CD8-positive, alpha-beta memory T cell (primary cell): ENCODE measurements at places on chromosomes 7 and 10.

DNA sequence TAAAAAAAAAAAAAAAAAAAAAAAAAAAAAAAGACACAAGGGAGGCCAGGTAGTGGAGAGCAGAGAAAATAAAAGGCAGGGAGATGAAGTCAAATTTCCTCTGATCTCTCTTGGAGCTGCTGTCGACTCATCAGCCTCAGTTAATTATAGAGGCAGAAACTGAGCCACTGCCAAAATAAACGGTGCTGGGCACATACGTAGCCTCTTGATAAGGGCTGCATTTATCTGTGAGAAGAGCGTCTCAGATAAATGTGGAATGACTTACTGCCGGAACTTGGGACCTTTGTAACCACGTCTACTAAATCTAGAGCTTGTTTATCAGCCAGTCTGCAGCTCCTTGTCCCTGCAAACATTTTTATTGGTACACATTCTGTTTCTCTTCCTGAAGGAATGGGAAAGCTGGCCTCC lies 162.3 kb downstream of the BAMBI start:
- no peak for DNase-seq

DNA sequence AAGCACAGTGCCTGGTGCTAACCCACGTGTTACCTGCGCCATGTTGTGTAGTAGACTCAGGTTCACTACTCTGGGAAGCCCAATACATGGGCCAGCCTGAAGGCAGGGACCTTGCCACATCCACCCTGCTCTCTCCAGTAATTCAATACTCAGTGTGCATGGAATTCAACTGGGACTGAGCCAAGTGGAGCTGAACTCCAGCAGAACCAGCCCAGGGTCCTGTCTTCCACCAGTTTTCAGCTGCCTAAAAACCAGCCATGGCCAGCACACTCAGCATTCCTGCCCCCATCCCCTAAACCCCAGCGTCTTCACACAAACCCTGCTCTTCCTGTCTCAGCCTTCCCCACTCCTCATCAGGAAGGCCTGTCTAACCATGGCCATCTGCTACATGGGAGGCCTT lies 15.4 kb downstream of the FGF8 start:
- DNase-seq, result no peak

- DNase-seq, result peak; percentile 86
These were observed at the start of gene SDK1 for GRCh38 chr7:3300651-3301448. TSS of gene SDK1 (plus strand) at chr7:3301252. CDS start at chr7:3301587, 335 bp downstream.

DNA sequence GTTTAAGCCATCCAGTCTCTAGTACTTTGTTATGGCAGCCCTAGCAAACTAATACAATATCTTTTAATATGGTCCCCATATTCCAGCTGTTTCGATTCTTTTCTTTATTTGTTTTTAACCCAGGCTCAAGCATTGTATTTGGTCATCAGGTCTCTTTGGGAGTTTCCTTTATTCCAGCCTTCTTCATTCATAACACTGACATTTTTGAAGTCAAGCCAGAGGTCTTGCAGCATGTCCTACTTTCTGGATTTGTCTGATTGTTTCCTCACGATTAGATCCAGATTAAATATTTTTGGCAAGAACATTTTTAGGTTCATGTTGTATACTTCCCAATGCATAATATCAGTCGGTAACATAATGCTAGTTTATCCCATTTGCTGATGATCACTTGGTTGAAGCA lies 11.8 kb downstream of the SLC25A13 start:
- no peak for DNase-seq

- DNase-seq, result no peak
These were observed 904 bp downstream of the R3HCC1L start for GRCh38 chr10:98135222-98135899.

DNA sequence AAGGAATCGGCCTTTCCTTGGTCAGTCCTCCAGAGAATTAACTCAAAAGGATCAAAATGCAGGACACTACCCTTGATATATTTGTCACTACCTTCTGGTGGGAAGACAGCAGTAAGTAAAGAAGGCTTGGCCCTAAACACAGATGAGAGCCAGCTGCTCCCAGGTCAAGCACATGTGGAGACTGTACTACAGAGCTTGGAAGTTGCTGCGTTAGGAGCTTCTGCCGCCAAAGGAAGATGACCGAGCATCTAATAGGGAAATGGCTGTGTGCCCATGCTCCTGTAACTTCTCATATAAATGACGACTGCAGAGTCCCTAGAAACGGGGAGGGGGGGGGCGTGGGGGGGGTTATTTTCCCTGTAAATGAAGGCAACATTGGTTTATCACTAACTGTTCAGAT lies 59.0 kb downstream of the PODXL start:
- DNase-seq, result no peak

- no peak for DNase-seq
These were observed 44.1 kb upstream of the CDK6 start for GRCh38 chr7:92880212-92881090.

GRCh38 chr10:45408421-45409319 lies 34.7 kb downstream of the ALOX5 start:
- no peak for DNase-seq

- DNase-seq, result no peak
These were observed 29.5 kb downstream of the SMNDC1 start for GRCh38 chr10:110275128-110275729.

DNA sequence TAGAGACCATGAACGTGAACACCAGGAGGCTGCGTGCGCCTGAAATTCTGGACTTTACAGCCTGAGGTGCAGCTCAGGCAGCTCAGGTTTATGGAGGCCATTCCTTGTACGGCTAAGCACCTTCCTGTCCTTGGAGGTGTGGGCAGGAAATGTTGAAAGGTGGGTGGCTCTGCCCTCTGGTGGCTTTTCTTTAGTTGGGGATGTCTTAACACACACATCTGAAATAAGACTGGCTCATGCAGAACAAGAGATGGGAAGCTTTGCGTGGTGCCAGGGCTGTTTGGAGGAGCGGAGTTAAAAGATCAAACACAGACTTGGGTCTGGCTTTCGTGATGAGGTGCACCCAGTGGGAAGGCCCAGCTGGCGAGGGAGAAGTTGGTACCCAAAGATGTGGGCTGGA lies 64.1 kb downstream of the DOCK1 start:
- DNase-seq, result no peak

DNA sequence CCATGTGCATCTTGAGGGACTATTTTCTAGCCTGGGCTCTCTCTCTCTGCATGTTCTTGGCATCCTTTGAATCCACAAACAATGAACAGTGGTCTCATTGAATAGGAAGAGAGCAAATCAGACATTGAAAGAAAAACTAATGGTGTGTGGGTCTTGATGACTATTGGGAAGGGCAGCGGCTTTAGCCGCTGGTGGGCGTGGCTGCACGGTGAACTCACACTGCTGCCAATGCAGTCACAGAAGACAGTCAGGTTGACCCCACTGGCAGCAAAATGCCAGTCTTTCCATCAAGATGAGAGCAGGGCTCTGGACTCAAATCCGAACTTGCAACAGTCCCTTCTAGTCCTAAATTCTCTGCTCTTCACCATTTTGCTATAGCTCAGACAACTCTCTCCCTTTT lies 91.0 kb downstream of the ADARB2 start:
- DNase-seq, result no peak
